ENCODE measurements at places on chromosomes 6 and 20.

GRCh38 chr20:62489186-62489931, 13.6 kb upstream of the GATA5 start:
- DNase-seq: no peak

DNA sequence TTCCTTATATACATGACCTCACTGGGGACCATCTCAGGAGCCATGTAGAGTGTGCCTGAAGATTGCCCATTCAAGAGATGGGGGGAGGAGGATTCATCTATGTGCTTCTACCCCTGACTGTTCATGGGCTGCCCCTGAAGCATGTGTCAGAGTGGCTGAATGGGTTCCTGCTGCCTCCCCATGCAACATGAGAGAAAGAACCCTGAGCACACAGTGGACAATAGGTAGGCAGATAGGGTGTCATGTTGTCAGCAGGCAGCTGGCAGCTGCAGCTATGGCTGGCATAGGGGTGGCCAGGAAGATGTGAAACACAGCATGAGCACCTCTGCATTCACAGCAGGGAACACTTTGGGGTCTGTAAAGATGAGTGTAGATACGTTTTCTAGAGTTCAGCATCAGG, 208.4 kb upstream of the CNR1 start:
- no peak for DNase-seq

DNA sequence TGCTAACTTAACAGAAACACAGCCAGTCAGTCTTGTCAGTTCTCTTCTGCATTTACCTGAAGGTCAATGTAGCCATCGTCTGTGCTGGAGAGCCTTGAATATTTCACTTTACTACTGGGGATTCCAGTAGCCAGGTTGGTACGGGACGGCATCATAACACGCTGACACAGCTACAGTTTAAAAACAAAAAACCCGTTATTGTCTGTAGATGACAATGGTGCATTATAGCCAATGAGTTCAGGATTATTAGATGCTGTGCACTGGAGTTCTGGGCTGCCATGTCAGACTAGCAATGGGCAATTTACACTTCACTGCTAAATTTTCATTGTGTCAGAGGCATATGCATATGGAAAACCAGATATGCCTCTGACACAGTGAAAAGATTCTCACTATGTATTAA, 10.5 kb downstream of the PCNA start:
- DNase-seq: no peak

GRCh38 chr6:128966934-128967333, 84.0 kb downstream of the LAMA2 start:
- no peak for DNase-seq

DNA sequence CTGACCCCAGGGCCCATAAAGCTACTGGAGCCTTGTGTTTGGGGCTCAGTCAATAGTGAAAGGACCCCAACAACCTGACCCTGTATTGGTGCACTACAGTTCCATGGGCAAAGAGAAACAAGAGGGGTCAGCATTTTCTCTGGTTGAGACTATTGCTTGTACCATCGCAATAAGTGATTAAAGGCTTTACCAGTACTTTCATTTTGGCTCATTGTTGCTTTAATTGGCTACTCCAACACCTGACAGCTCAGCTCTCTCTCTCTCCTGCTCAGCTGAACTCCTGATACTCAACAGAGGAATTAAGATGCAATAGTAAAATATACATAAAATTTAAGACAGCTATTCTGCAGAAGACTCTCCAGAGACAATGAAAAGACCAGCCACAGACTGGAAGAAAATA, 17.8 kb downstream of the CD93 start:
- DNase-seq: no peak

- DNase-seq: no peak
Measured at GRCh38 chr6:105536961-105537360, 134.1 kb upstream of the PREP start.

- DNase-seq: no peak
Measured at GRCh38 chr6:43339168-43339567, 30.3 kb downstream of the ZNF318 start.

- DNase-seq: no peak
Measured at GRCh38 chr6:33934731-33935270, 131.0 kb upstream of the MLN start.

- no peak for DNase-seq
Measured at GRCh38 chr6:149445573-149445972, 39.2 kb downstream of the ZC3H12D start.

DNA sequence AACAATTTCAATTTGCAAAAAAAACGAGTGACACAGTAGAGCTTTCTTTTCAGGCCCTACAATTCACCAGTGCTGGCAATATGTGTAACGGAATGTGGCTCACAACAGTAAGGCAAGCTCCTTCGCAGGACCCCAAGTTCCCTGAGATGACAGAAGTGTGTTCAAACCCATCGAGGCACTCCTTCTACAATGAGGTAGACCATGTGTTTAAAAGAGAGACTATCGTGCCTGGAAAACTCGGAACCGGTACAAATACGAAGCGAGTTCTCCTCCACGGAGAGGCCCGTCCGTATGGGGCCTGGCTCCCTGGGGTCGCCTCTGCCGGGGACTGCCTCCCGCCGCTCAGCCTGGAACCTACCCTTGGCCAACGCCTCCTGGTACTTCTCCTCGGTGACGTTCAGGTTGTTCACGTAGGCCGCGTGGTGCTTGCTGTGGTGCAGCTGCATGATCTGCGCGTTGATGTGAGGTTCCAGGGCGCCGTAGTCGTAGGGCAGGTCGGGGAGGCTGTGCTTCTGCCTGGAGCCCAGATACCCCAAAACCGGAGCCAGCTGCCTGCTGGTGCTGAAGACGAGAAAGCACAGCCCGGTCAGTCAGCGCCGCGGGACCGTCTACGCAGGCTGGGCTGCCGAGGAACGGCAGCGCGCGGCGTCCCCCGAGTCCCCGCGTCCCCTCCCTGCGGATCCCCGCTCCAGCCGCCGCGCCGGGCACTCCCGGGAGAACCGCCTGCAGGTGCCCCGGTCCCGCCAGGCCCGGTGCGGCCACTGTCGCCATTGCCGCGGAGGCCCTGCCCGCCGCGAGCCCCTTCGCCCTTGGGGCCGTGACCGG, 526 bp downstream of the SOD2 start:
- no peak for DNase-seq

GRCh38 chr6:101397199-101397598, 3.7 kb downstream of the GRIK2 start:
- DNase-seq: no peak

DNA sequence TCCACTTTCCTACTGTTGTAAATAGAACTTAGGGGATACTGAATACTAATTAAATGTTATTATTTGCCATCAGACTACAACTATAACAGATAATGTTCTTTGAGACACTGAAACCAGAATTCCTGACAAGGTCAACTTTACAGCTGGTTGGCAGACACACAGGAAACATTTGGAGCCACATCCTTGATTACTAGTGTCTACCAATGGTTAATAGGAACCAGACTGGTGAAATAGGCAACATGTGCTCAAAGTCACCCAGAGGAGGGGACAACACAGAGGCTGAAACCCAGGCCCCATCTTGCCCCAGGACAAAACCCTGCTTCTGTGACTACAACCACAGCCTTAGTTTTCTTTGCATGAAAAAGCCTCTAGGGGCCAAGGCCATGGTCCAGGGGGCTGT, 47.8 kb upstream of the NT5E start:
- no peak for DNase-seq

- DNase-seq: no peak
Measured at GRCh38 chr6:112332274-112332673, 14.9 kb upstream of the RFPL4B start.

DNA sequence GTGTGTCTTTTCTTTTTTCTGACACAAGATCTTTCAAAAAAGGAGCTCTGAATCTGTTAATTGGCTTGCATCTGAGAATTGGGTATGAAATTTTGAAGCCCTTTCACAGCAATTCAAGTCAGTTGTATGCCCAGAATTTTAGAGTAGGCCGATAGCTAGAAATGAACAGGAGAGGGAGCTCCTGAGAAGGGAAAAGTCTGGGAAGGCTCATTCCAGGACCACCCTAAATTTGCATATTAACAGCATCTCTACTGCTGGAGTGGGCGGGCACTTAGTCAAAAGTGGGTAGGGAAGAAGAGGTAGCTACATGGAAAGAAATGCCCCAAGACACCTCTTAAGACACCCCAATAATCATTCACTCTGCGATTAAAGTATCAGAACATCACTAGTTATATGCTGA, 928.3 kb downstream of the TBC1D32 start:
- DNase-seq: no peak

- no peak for DNase-seq
Measured at GRCh38 chr20:14453259-14453658, 115.8 kb upstream of the FLRT3 start.

DNA sequence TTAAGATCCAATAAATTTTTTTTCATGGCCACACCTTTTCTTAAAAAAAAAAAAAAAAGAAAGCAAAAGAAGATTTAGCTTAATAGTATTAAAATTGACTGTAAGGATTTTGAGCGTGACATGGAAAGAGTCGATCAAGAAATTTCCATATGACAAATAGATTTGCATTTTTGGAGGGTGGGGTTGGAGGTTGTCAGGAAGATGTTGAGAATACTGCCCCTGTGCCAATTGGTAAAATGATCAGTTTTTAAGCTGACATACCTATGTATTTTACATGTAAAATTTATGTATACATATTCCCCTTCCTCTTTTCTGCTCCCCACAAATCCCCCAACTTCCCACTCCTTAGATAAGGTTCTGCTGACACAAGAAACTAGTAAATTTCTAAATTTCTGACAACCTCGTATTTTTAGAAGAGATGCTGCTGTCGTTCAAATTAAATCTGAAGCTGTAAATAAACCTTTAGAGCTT, 520.9 kb downstream of the CD83 start:
- DNase-seq: no peak
